ENCODE measurements at places on chromosomes 7 and 10.

DNA sequence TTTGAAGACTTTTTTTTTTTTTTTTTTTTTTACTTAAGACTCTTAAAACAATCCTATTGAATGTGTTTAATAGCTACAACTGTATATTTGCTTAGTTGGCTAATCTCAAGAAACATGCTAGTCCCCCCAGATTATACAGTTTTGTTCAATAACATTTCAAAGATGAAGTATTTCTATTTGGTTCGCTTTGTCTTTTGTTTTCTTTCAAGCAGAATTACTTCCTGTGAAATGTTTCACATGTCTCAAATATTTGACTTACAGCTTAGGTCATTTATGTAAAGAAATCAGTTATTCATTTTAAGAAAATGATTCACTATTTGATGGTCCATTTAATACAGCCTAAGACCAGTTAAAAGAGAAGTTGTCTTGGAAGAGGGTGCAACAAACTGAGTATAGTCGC, 12.8 kb upstream of the LAMB1 start:
- DNase-seq = no peak

DNA sequence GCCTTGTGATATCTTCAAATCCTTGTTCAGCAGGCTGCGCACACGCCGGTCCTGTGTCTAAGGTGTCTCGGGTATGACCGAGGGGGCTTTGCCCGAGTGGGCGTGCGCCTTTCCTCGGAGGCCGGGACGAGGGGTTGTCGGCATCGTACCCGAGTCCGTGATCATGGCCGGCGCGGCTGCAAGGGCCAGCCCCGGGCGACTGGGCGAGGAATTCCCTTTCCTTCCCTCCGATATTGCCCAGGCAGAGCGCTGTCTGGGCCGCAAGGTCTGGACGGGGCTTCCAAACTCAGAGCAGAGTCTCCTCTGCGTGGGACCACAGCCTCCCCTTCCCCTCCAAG, 59.7 kb downstream of the ZNF467 start:
- no peak for DNase-seq

GRCh38 chr10:62182595-62182994, 86.0 kb downstream of the RTKN2 start:
- no peak for DNase-seq

GRCh38 chr10:13180788-13181187, 19.4 kb downstream of the MCM10 start:
- DNase-seq = no peak

GRCh38 chr10:52578871-52579405, 193.6 kb downstream of the MBL2 start:
- no peak for DNase-seq

DNA sequence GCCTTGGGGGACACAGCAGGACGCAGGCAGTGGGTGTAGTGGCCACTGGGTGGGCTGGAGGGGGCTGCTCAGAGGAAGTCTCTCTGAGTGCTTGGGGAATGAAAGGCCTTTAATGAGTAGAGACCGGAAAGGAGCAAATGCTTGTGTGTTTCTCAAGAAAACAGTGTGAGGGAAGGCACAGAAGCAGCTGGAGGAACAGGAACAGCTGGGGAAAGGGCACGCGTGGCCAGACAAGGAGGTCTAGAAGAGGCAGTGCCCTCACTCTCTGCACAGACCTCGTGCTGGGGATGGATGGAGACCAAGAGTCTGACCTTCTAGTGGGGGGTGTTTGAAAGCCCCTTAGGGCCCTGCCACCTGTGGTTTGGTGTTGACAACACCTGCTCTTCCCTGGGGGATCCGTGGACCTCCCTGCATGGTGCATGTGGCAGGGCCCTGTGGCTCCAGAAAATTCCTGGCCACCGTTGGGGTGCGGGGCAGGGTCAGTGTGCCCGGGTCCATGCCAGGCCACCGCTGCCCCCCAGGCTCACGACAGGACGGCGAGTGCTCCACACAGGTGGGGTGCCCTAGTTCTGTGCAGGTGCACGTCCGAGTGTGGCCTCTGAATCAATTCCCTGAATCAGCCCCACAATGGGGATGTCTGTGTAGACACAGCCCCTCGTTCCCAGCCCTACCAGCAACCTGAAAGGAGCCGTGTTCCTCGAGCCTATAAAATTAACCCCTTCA, 25.9 kb upstream of the FAM20C start:
- no peak for DNase-seq

DNA sequence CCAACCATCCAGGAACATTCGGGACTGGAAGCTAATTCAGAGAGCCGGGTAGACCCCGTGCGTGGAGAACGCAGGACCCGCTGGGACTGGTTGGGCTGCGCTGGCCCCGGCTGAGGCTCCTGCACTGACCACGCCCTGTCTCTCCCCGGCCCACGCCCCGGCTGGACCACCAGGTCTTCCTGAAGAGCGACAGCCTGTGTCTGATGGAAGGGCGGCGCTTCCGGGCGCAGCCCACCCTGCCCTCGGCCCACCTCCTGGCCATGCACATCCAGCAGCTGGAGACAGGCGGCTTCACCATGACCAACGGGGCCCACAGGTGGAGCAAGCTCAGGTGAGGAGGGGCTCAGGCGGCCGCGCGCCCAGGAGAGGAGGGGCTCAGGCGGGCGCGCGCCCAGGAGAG, 10.2 kb upstream of the UTF1 start:
- no peak for DNase-seq

DNA sequence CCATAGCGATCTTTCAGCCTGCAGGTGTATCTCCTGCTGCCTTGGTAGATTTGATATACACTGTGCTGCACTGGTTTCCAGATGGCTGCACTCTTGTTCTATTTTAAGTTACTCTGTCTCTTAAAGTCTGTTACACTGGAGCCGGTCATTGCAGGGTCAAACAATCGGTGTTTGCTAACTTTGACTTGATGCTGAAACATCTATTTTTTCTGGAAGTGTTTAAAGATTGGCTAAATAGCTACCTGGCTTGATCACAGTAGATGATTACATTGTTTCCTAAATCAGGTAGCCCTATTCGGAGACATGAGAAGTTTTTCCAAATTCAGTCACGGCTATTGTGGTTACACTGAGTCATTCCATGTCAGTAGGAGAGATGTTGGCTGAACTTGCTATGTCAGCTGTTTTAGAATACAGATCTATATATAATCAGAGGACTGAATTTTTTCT, 574.8 kb downstream of the ETV1 start:
- DNase-seq = no peak

DNA sequence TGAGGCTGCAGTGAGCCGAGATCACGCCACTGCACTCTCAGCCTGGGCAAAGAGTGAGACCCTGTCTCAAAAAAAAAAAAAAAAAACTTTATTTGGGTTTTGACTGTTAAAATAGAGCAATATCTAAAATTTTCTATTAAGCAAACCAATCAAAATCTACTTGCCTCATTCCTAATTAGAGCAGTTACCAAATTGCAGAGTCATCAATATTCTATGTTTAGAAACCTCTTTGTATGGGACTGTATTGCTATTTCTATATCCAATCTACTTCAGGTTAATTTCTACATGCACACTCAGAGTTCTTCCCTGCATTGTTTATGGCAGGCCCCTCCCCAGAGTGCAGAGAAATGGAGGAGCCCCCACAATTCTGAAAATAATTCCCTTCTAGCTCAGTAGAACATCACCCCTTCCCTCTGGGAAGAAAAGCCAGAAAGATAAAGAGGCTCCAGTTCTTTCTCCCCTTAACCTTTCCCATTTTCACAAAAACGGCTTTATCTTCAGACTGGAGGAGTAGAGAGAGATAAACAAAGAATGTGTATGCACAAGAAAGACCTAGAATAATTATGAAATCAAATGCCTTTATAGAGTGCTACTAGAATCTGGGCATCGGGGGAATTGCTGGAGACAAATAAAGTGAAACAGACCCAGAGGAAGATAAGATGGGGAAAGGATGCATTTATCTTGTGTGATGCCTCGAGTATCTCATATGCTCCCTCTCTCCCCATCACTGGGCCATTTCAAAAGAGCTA, 17.9 kb downstream of the SCRN1 start:
- no peak for DNase-seq

DNA sequence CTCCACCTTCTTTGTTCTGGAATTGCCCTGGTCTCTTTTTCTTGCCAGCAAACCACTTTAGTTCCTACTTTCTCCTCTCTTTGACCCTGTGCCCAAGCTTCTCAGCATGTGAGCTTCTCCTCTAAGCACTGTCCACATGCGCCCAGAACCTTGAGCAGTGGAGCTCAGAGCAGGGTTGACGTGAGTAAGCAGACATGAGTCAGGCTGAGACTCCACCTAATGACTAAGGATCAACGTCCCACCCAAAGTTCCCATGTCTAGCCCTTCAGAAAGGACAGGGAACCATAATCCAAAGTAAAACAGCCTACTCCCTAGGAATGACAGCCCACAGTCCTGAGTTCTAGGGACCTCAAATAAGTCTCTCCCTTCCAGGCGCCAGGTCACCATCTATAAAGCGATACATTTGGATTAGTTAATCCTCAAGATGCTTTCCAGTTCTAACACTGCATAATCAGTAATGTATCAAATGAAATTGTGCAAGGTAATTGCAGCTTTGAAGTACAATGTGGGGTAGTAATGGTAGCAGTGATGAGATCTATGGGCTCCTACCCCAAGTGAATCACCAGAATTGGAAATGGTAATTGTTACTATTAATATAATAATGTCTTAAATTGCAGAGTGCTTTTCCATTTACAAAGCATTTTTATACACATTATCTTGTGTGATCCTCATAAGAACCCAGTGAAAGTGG, 44.5 kb downstream of the KCNMA1 start:
- no peak for DNase-seq

DNA sequence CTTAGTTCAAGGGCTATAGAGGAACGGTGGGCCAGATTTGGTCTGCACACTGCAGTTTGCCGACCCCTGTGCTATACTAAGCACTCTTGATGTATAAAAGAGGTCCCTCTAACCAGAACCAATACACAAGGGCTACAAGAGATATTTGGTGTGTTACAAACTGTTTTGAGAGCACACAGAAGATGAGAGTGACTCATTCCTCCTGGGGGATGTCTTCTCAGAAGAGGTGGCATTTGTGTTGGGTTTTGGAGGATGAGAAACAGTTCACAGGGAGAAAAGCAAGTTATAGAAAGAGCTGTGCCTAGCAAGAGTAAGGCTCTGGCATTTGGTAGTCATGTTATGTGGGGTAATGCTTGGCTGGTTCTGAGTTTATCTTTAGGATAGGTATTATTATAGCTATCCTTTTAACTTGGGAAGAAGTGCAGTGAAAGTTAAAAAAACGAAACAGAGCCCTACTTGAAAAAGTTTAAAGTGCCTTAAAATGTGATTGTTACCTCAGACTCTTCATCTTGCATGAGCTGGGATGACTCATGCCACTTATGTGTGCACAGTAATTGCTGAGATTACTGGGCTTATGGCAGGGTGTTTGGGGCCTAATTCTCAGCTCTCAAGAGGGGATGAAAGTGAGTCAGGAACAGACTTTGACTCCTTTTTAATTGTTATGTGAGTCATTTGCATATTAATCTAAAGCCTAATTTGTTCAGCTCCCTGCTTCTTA, 160.4 kb downstream of the KIF20B start:
- peak; percentile 5 for DNase-seq

- DNase-seq = no peak
These were observed 3.8 kb downstream of the NUDCD3 start for GRCh38 chr7:44486693-44487092.

DNA sequence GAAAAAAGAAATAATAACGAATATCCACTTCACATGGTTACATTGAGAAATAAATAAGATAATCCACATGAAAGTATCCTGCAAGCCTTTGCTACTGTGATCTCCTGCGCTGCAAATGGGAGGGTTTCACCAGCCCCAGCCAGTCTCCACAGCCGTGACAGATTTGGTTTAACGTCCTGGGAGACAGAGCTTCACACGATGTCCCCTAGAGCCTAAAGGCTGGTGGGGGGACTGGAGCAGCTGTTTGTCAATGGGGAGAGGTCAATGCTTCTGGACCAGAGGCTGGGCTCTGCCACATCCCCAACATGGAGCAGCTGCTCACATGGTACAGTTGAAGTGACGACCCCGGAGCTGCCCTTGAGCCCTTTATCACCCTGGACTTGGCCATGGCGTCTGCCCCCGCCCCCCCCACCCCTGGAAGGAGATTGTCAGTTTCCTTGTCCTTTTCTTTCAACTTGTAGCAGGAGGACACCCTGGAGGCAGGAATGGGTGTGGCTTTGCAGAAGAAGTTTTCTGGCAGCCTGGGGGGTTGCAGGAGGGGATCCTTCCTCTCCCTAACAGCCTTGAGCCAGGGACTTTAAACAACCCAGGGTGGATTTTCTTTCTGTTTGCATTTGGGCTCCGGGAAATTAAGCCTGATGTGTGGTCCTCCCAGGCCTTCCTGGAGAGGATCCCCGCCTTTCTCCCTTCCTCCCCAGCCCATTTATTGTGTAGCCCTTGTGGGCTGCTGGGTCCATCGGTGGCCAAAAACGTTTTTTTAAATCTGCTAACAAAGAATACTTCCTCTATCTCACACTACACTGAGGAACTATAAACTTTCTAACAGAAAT, 37.0 kb upstream of the MXI1 start:
- DNase-seq = no peak

GRCh38 chr10:60246382-60246781, 143.3 kb downstream of the ANK3 start:
- DNase-seq = no peak

GRCh38 chr7:77467408-77467807, 51.3 kb upstream of the GSAP start:
- no peak for DNase-seq

GRCh38 chr7:133784486-133785001, 342.6 kb upstream of the LRGUK start:
- no peak for DNase-seq

GRCh38 chr10:14681305-14681704, 93.4 kb downstream of the FAM107B start:
- no peak for DNase-seq

DNA sequence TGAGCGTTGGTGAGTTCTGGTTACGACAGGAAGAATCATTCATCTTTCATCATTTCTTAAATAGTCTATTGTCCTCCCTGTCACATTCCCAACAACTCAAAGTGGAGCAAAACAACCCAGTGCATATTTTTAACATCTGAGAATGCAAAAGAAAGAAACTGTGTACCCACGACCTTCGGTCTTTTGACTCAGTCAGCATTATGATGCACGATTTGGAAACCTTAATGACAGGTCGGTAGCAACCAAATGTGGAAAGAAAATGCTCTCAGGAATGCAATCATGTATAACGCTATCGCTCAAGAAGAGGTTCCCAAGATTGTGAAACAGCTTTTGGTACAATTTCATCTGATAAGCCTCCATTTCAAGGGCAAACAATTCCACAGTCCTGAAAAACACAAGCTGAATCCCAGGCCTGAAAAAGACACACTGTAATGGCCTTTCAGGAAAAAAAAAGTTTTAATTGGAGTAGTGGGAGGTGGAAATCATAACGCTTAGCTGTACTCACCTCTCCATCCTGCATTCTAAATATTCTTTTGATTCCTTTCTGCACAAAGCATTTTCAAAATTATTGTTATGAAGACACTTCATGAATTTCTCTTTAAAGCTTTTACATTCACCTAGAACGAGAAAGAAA, 2.6 kb downstream of the COX19 start:
- no peak for DNase-seq

DNA sequence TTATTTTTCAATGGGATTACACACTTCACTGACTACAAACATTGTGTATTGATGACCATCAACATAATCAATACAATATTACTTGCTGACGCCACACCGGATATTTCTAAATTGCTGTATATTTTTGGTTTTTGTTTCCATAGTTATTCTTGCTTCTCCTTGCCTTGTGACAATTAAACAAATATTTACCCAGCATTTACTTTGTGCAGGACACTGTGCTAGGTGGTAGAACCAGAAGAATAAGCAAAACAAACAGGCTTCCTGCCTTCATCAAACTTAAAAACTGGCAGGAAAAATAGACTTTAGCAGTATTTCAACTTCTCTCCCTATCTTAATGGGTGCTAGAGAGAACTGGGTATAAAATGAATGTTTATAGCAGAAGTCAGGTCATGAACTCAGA, 50.6 kb downstream of the ZNF277 start:
- DNase-seq = no peak

- DNase-seq = no peak
These were observed 202.2 kb downstream of the AUTS2 start for GRCh38 chr7:69800495-69800894.

All from CD8-positive, alpha-beta T cell (primary cell).